ENCODE measurements at places on chromosomes 16 and 17.
A peak's percentile ranks its signal among the peaks of the same experiment; 100 is the strongest.

DNA sequence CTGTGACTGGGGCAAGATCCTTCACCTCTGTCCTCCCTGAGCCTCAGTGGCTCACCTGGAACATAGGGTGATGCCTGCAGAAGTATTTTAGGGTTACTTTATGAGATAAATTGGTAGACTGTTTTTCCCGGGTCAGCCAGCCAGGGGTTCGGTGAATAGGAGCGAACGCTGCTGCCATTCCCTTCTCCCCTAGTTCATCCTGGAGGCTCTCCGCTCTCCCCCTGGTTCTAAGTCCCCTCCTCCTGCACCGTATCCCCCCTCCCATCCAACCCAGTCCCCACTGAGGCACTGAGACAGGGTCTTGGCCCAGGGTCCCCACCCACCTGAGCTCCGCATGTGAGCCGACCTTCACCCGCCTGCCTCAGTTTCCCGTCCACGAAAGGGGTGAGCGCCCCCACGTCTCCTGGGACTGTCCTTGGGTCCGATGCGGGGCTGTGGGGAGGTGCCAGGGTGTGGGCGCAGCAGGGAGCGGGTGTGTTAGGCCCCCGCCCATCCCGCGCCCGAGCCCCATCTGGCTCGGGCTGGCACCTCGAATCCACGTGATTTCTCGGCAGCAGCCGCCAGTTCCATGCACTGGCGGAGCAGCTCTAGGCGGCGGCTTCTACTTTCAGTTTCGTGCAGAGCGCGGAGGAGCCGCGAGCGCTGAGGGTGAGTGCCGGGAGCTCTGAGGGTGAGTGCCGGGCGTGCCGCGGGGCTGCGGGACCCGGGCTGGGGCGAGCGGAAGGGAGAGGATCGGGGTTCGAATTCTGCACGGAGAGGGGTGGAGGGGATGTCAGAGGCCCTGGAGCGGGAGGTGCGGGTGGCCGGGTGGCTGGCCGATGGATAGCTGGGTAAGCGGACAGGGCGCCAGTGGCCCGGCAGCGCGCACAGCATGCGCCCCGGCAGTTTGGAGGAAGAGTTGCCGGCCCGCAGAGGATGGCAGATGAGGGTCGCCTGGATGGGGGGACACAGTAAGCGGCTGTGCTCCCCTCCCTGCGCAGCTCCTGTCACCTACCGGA is at the start of gene NLRC5:
TSS of gene NLRC5 (plus strand) at position 610 of the 998 bp plus-strand sequence. CDS start 31,156 bp downstream, outside the sequence.
- DNase-seq, result peak; percentile 96

DNA sequence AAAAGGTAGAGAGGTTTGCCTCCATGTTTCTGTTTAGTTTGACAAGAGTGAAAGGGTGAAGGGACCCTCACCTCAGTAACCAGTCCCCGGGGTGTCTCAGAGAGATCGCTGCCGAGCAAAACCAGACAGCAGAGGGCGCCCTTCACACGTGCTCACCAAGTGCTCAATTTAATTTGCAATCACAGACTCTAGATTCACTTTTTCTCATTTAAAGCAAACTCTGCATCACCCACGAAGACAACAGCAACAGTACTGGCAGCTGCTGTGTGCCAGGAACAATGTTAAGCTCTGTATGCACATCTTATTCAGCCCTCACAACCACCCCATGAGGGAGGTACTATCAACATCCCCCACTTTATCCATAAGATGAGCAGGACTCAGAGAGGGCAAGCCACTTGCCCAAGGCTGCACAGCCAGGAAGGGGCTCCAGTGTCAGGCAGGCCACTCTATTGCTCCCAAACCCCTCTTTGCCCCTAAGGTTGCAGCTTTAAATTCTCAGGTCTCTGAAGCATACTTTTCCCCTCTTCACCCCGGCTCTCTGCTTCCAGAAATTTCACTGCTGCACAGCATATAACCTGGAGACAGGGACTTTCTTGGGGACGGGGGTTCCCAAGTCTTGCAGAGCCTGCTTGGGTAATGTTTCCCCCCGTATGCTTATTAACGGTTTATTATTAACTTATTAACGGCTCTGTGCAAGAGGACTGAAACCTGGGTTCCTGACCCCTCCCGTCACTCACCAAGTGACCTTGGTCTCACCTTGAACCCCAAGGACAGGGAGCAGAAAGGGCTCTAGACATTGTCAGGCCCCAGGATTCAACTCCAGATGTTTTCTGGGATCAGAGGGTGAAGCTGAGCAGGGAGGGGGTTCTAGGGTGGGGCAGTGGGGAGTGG is 70.9 kb downstream of the CNGB1 start:
- DNase-seq, result peak; percentile 75

DNA sequence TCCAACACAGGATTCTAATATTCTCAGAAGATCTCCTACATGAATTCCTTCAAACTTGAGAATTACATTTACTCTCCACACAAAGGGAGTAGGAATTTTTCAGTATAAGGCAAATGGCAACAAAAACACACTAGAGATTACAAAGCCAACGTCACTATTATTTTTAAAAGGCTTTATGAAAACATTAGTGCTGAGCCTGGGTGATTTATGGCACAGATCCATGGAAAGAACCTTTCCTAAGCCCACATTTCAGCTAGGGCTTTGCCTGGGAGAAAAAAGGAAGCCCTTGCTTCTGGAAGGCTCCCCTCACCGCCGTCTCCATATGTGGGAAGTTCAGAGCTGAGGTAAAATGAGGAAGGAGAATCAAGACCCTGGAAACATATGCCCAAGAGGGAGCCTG is 499.4 kb upstream of the HSBP1 start:
- no peak for DNase-seq

DNA sequence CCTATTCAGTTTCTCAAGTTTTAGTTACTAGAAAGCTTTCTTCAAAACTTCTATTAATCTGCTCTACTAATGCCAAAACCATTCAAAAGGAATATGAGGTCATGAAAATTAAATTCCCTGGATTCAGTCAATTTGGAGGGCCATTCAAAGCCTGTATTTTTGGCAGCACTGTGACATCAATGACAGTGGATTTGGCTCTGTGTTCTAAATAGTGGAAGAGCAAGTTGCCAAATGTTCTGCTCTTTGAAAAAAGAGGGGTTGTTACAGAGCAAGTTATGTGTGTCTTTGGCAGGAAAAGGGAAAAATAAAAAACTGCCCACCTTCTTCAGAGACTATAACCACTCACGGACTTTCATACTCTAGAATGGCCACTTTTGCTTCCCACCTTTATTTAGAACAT is 3.2 kb upstream of the C16orf46 start:
- no peak for DNase-seq

DNA sequence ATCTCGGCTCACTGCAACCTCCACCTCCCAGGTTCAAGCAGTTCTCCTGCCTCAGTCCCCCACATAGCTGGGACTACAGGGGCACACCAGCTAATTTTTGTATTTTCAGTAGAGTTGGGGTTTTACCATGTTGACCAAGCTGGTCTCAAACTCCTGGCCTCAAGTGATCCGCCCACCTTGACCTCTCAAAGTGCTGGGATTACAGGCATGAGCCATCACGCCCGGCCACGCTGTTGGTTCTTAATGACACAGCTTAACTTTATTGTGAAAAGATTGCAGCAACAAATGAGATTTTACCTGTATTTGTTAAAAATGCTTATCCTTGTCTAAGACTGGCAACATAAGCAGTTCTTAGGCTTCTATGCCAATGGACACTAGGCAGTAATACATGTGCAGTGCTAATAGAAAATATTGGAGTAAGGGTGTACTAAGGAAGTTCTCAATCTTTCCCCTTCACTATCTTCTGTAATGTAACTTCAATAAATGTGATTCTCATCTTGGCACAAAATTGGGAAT is 2.9 kb downstream of the UBB start:
- DNase-seq, result no peak

GRCh38 chr16:89596957-89597649 is 16.3 kb upstream of the DPEP1 start:
- DNase-seq, result peak; percentile 32

- no peak for DNase-seq
Observed at GRCh38 chr17:71446645-71447437, 674.0 kb upstream of the SOX9 start.

DNA sequence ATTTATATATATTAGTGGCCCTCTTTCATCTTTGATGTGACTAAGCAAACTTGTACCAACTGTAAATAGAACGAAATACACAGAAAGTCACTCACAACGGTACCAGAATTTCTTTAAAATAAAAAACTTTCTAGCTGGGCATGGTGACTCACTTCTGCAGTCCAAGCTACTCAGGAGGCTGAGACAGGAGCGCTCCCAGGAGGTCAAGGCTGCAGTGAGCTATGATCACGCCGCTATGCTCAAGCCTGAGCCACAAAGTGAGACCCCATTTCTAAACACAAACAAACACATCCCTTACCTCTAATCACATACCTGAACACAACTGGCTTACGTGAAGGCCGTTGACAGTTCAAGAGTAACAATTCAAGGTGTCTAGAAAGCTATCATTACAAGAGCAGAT is 29.7 kb downstream of the STAT5B start:
- no peak for DNase-seq

- DNase-seq, result no peak
Observed at GRCh38 chr16:23502466-23502865, 7.8 kb downstream of the GGA2 start.

- peak; percentile 19 for DNase-seq
Observed at GRCh38 chr17:83194186-83194561, 114.8 kb downstream of the METRNL start.

DNA sequence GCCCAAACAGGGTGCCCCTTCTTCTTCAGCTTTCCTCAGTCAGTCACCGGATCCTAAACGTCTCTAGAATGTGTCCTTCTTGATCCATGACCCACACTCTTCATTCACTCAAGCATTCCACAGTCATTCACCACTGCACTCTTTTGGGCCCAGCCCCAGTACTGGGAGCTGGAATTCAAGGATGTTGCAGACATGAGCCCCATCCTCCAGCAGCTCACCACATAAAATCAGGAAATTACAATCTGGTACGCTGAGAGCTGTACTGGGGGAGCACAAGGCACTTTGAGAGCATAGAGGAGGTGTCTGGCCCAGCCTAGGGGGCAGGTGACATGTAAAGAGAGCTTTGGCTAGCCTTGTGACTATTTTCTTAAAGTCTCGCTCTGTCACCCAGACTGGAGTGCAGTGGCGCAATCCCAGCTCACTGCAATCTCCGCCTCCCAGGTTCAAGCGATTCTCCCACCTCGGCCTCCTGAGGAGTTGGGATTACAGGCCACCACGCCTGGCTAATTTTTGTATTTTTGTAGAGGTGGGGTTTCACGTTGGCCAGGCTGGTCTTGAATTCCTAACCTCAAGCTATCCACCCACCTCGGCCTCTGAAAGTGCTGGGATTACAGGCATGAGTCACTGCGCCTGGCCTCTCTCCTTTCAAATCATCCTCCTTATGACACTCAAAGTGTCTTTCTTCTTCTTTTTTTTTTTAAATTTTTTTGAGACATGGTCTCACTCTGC is 18.7 kb downstream of the CES4A start:
- DNase-seq, result no peak

DNA sequence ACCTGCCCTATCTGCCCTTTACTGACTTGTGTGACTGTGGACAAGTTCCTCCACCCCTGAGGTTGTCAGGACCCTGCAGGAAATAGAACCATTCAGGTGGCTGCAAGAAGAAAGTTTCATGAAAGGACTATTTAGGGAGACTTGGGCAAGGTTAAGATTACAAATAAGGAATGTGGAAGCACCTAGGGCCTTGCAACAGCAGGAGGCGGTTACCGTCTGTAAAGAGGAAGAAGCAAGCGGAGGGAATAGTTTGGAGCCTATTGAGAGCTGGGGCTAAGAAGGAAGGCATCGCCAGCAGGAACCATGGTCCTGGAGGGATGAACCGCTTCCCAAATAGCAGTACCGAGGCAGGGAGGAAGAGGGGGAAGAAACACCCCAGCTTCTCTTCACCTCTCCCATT is 132.4 kb downstream of the PRKCB start:
- DNase-seq, result no peak

GRCh38 chr17:14360856-14361255 is 60.0 kb downstream of the HS3ST3B1 start:
- no peak for DNase-seq

GRCh38 chr17:65324611-65325342 is 187.6 kb downstream of the RGS9 start:
- DNase-seq, result peak; percentile 15

DNA sequence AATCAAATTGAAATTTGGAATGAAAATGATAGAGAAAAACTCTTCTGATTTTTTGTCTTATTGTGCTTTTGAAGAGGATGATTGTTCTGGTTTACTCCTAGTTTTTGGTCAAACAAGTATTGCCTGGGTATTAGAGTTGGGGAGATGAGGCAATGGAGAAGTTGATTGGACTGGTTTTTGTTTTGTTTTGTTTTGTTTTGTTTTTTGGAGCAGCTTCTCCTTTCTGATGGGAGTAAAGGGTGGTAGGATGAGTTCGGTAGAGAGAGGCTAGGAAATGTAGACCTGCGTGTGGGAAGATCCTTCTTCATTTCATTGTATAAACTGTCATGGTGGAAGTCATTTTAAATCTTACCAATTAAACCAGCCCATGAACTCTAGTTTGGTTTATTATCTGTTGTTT is 17.7 kb downstream of the ATP6V0A1 start:
- no peak for DNase-seq

- DNase-seq, result no peak
Observed at GRCh38 chr16:50970281-50970680, 180.8 kb downstream of the SALL1 start.

GRCh38 chr17:17820046-17820445 is 16.7 kb downstream of the SREBF1 start:
- DNase-seq, result no peak

Data from MG63 (cell line).